ENCODE measurements at places on chromosomes 4 and X. TPM values are rescaled to one million over a fixed set of nuclear protein-coding genes. Genes with fewer than 3 reads are reported as not detected.

Gene ARSJ
- total RNA-seq, result 31.9 TPM

Gene FAM53A
- total RNA-seq, result 2.5 TPM

Gene F9
- not detected for total RNA-seq

- no peak for DNase-seq
Observed at GRCh38 chrX:49767236-49767635, 61.9 kb upstream of the PAGE4 start.

GRCh38 chr4:11138964-11139363 lies 289.7 kb downstream of the HS3ST1 start:
- DNase-seq, result no peak

DNA sequence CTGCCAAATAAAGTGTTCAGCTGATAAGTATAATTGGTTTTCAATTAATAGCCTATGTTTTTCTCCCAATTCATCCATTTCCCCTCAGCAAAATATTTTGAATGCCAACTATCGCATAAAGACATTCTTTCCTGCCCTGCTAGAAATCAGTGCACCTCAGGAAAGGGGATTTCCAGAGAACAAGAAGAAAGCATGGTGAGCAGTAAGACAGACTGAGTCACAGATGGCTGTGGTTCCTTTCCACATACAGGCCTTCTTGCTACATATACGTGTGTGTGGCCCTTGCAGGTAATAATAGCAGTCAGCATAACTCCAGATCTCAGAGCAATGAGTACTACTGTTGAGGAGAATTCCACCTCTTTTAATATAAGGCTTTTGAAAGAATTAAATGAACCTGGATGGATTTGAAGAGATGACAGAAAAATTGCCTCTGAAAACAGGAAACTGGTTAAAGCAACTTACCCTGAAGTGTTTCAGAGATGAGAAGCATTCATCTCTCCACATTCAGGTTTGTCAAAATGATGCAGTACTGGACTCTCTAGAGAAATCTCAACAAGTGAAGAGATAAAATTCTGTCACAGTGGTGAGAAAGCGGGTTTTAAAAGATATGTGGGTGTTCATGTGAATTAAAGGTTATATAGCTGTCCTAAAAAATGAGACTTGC lies 13.6 kb downstream of the GASK1B start:
- peak; percentile 88 for DNase-seq
